ENCODE measurements at places on chromosomes 2 and 18.

DNA sequence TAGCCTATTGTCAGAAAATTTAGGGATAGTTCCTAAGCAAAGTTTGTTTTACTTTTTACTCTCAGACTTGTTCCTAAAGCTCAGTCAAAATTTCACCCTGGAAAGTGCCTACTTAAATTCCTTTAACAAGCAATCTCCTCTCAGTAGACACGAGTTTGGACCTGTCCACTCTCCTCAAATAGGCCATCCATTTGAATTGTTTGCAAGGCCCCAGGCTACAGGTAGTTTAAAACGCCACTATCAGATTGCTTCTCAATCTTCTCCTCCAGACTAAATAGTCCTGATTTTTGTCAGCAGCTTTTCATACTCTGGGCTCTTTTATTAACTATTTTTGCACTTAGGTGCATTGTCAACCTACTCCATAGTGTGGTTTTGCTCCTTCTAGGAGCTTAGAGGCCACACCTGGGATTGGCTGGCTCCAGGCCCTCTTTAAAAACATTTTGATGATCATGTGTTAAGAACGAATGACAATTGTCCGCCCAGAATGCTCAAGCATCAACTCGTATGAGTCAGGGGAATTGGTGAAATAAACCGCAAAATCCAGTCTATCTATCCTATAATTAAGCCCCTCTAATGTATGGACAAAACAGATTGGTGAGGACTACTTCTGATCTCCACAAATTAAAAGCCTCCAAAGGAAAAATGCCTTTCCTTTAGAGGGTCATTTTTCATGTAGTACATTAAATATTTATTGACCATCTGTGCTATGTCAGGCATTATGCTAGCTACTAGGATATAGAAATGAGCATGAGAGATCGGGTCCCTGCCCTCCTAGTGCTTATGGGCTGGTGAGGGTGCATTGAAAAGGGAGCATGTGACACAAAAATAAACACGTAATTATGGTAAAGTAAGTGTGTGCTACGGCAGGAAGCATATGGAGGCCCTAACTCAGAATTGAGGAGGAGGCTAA lies 333.8 kb upstream of the TNP1 start:
- no peak for DNase-seq

- no peak for DNase-seq
Observed at GRCh38 chr2:215652388-215652787, 216.5 kb upstream of the FN1 start.

- DNase-seq = no peak
Observed at GRCh38 chr2:2269989-2270562, 61.0 kb downstream of the MYT1L start.

GRCh38 chr2:129009555-129010146 lies 691.0 kb upstream of the HS6ST1 start:
- DNase-seq = no peak

- DNase-seq = no peak
Observed at GRCh38 chr2:122539311-122539710, 783.9 kb downstream of the TSN start.

GRCh38 chr2:129438501-129439057 lies 540.9 kb upstream of the RAB6C start:
- DNase-seq = no peak

- DNase-seq = no peak
Observed at GRCh38 chr2:234412726-234413125, 84.2 kb downstream of the ARL4C start.

GRCh38 chr2:200930947-200931626 lies 32.4 kb downstream of the ORC2 start:
- DNase-seq = no peak

DNA sequence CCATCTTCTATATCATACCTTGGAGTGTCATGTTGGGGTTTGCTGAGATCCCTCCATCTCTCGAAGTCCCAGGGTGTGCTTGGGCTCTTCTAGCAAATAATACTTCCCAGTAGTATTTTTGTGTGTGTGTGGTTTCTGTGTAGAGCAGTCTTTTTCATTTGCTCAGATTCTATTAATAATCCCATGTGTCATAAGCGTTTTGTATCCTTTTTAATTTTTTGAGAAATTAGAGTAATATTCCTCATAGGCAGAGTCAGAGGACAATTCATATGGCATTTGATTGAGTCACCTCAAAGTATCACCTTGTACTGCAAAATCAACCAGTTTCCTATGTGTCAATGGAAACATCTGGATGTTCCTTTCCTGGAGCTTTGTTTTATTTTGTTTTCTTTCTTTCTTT lies 37.4 kb upstream of the PPP1R1C start:
- no peak for DNase-seq

- DNase-seq = no peak
Observed at GRCh38 chr2:20523073-20523798, 76.4 kb downstream of the RHOB start.

DNA sequence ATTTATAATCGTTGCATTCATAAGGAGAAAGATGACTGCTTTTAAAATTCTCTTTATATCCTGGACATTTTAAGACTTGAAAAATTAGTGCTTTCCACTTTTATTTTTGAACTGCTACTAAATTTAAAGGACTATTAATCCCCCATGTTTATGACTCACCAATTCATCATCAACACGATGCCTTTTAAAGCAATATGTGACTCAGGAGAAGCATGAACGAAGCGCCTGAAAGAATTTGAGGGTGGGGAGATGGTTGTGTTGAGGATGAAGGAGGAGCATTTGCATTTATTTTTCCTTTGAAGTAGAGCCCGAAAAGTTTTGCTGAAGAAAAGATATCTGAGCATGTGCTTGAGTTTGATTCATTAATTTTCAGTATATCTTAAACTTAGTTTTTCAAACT lies 192.2 kb upstream of the LRRTM1 start:
- no peak for DNase-seq

DNA sequence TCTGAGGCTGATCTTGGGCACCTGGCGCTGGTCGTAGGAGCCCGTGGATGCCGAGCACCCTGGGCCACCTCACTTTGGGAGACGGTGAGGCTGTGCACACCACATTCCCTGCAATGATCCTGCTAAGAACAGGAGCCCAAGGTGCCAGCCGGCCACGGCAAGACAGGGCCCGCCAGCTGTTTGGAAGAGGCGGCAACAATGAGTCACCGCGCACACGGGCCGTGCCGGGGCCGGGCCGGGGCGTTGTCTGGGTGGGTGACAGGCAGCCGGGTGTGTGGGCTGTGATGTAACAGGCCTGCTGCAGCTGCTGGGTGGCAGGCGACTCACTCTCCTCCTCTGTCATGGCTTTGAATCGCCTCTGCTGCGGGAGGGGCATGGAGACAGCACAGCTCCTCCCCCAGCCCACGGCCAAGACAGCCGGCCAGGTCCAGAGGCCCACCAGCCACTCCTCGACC lies 49.7 kb upstream of the ODC1 start:
- DNase-seq = peak; percentile 48

- DNase-seq = no peak
Observed at GRCh38 chr2:238029853-238030252, 30.9 kb upstream of the SCLY start.

All from stimulated activated CD8-positive, alpha-beta memory T cell treated with anti-CD3 and anti-CD28 coated beads, Interleukin-15, amount 100 ng/mL, for 4 hours (primary cell).